Fibroblast of upper back skin (primary cell): ENCODE measurements at places on chromosomes 4 and X.
A peak's percentile ranks its signal among the peaks of the same experiment; 100 is the strongest.

- peak; percentile 52 for DNase-seq
These were observed 84.5 kb upstream of the UXT start for GRCh38 chrX:47743504-47743903.

GRCh38 chr4:12446657-12447185, 1018.0 kb upstream of the HS3ST1 start:
- DNase-seq: no peak

DNA sequence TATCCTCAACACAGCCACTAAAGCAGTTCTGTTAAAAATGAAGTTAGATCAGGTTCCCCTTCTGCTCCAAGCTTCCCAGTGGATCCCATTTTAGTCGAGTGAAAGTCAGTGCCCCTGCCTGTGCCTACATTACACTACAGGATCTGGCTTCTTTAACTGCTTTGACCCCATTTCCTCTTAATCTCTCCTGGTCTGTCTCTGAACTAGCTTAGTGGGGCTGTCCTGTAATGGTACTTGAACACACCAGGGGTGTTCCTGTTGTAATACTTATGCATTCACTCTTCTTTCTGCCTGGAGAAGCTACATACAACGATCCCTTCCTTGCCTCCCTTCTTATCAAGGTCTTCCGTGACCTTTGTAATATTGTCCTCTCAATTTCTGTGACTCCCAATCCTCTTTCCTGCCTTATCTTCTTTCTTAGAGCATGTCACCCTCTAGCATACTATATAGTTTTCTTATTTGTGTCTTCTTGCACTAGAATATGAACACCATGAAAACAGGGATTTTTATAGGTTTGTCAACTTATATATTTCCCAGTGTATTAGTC, 16.7 kb downstream of the ARSJ start:
- no peak for DNase-seq

GRCh38 chr4:176470671-176471070, 150.9 kb downstream of the SPCS3 start:
- DNase-seq: no peak

GRCh38 chr4:187357821-187358220, 634.2 kb upstream of the FAT1 start:
- no peak for DNase-seq

GRCh38 chr4:111959222-111959621, 186.0 kb upstream of the FAM241A start:
- peak; percentile 67 for DNase-seq
